ENCODE measurements at places on chromosomes 3 and 15.

- DNase-seq: no peak
These were observed 110.3 kb downstream of the HCN4 start for GRCh38 chr15:73258271-73259108.

- DNase-seq: no peak
These were observed 27.7 kb upstream of the VPS33B start for GRCh38 chr15:91050128-91050455.

DNA sequence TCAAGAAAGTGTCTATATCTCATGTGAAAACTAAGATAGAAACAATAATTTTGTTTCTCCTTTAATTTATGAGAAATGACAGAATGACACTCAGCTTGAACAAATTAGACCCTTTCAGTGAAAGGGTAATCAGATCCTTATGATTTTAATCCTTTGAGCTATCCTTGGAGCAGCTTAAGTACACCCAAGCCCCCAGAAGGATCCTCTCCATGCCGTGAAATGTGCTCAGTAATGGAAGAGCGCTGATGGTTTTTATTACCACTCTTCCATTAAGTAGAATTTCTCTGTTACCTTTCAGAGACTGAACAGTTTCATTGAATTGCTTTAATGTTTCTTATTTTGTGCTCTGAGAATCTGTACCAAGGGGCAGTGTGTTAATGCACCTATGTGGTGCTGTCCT lies 54.3 kb downstream of the HMG20A start:
- DNase-seq: no peak

- DNase-seq: no peak
These were observed 7.2 kb upstream of the MAP4 start for GRCh38 chr3:48023377-48023776.

- no peak for DNase-seq
These were observed 34.5 kb upstream of the AP4E1 start for GRCh38 chr15:50873935-50874361.

- no peak for DNase-seq
These were observed 146.4 kb downstream of the TJP1 start for GRCh38 chr15:29675791-29676301.

All from Caco-2 (cell line).